Left kidney (tissue), 8 donors: ENCODE measurements at places on chromosomes 5 and 9. TPM values are rescaled to one million over a fixed set of nuclear protein-coding genes. Genes with fewer than 3 reads are reported as not detected.
A peak's percentile ranks its signal among the peaks of the same experiment; 100 is the strongest.

GRCh38 chr5:98964621-98965020 is 35.8 kb upstream of the CHD1 start:
- no peak for DNase-seq

The TBC1D13 gene
- polyA plus RNA-seq, result 39.5 TPM

The SVEP1 gene
- polyA plus RNA-seq, result 6.2 TPM

DNA sequence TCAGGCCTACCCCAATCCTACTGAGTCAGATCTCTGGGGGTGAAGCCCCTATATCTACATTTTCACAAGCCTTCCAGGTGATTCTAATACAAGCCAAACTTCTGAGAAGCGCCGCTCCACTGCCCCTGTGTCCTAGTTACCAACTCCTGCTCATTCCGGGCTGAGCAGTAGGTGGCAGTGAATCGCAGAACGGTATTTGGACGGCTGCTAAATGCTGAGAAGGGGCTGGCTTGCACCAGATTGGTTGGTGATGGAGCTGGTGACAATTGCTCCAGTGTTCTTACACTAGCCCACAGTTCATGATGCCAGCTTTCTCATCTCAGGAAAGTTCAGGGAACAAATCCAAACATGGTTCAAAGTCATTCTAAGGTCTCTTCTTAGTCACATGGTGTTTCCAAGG is 31.1 kb upstream of the FGF1 start:
- peak; percentile 61 for DNase-seq

GRCh38 chr9:134789168-134789567 is 91.4 kb upstream of the FCN2 start:
- DNase-seq, result no peak

DNA sequence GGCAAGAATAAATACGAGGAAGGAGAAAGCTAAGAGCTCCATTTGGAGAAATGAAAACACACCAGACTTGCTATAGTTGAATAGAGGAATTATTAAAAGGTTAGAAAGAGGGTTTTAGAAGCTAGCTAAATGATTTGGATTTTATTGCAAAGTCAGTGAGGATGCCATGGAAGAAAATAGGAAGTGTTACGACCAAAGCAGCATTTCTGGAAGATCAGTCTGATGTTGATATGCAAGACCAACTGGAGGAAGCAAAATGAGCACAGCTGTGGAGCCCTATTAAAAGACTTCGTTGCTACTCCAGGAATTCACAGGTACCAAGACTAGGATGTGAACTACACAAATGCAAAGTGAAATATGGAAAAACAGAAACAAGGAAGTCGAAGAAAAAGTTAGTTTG is 2.1 kb downstream of the DHX29 start:
- DNase-seq, result no peak

DNA sequence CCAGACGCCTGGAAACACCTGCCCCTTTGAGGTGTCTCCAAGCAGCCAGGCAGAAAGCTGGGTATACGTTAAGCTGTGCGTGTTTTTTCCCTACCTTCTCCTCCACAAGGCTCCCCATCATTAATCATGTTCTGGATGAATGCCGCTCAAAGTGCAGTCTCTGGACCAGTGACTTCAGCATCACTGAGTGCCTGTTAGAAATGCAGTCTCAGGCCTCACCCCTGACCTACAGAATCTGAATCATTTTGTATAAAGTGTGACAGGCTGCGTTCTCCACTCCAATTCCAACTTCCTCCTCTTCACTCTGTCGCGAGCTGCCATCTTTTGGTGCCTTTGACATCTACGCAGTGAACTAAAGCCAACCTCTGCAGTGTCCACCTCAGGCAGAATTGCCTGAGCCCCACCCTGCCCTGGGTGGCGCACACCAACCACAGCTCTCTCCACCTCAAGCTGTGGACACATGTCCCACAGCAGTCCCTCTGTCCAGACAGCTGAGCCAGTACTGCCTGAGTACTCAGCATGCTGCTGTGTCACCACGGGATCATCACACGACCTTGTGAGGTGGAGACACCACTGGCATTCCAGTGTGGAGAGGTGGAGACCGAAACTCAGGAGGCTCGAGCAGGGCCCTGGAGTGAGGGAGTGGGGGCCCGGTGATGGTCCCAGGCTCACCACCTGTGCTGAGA is 14.2 kb downstream of the PTPN3 start:
- DNase-seq, result no peak

The COL23A1 gene
- 6.2 TPM for polyA plus RNA-seq

DNA sequence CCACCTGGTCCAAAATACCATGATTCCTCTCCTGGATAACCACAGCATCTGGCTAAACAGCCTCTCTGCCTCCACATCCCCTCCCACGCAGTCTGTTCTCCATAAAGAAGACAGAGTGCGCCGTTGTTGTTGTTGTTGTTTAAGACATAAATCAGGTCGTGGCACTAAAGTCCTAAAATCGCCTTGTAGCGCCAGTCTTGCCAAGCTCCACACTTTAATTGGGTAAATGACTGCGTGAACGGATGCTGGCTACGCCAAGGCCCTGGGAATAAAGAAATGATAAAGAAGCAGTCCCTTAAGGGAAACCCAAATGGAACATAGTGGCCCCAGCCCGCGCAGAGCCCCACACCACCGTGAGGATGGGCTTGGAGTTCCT is 364 bp upstream of the SFXN1 start:
- DNase-seq, result no peak

GRCh38 chr5:109407913-109408312 is 1.9 kb downstream of the PJA2 start:
- DNase-seq, result no peak

DNA sequence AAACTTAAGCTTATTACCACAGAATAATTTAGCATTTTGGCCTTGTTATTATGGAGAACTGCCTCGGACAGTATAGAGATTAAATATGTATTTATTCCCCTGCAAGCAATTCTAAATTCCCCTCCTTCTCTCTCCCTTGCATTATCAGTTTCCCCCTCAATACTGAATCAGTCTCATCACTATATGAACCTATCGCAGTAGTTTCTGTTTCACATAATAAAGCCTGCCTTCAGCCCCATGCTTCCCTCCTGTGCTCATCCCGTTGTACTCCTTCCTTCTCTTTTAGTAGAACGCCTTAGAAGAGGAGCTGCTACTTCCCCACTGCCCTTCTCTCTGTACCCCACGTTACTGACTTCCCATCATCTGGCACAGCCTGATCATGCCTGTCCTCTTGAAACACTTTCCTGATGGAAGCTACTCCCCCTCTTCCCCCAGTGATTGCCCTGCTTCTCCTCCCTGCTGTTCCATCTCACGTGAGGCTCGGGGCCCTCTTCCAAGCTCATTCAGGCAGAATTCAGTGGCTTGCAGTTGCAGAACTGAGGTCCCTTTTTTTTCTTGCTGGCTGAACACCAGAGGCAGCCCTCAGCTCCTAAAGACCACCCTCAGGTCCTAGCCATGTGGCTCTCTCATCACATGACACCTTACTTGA is 93.4 kb downstream of the PPIC start:
- no peak for DNase-seq

DNA sequence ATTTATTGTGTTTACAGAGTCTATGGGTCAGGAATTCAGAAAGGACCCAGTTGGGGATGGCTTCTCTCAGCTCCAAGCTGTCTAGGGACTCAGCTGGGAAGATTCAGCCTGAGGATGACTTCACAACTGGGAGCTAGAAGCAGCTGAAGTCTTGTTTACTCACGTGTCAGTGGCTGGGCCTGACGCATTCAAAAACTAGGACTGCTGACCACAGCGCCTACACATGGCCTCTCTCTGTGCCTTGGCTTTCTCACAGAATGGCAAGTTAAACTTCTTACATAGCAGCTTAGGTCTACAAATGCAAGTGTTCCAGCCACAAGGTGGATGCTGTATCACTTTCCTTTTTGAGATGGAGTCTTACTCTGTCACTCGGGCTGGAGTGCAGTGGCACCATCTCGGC is 16.3 kb upstream of the PPP2CA start:
- DNase-seq, result no peak

DNA sequence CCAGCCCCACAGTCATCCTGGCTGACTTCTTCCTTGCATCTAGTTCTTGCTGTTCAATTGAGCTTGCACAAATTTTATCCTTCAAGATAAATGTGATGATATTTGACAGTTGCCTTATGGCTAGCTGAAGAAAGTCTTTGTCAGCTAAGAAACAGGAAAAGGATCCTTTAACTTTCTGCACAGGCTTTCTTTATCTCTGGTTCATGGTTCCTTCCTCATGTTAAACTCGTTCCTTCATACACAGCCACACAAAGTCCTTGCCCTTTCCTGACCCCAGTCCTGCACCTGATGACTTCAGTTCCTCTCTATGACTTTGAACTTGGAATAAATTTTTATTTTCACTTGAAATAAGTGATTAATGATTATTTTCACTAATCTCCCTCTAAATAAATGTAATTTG is 132.5 kb upstream of the PRSS3 start:
- no peak for DNase-seq

The NR4A3 gene
- polyA plus RNA-seq, result 0.18 TPM

The ZNF462 gene
- polyA plus RNA-seq, result 37.9 TPM

The NAIF1 gene
- 10.8 TPM for polyA plus RNA-seq

The KIAA0825 gene
- 5.2 TPM for polyA plus RNA-seq

The ANXA1 gene
- polyA plus RNA-seq, result 29.5 TPM

GRCh38 chr5:72489536-72489935 is 17.7 kb downstream of the ZNF366 start:
- DNase-seq, result no peak
